ENCODE measurements at places on chromosomes 6 and 20. TPM values are rescaled to one million over a fixed set of nuclear protein-coding genes. Genes with fewer than 3 reads are reported as not detected.

The GSTA2 gene
- total RNA-seq: not detected

The BPIFA1 gene
- total RNA-seq: not detected

The NDUFAF4 gene
- total RNA-seq: 66.7 TPM

DNA sequence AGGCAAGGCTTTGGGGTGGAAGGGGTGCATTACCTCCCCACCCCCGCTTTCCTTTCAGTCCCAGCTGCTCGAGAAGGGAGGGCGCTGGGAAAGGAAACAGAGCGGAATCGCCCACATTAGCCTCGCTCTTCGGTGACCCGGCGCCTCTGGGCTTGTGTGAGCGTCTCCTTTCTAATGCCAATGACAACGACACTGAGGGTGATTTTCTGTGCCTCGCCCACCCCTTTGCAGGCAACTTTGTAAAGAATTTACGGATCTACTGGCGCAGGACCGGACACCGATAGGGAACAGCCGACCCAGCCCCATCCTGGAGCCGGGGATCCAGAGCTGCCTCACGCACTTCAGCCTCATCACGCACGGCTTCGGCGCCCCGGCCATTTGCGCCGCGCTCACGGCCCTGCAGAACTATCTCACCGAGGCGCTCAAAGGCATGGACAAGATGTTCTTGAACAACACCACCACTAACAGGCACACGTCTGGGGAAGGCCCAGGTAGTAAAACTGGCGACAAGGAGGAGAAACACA lies 24.3 kb downstream of the TFAP2B start:
- no peak for DNase-seq

DNA sequence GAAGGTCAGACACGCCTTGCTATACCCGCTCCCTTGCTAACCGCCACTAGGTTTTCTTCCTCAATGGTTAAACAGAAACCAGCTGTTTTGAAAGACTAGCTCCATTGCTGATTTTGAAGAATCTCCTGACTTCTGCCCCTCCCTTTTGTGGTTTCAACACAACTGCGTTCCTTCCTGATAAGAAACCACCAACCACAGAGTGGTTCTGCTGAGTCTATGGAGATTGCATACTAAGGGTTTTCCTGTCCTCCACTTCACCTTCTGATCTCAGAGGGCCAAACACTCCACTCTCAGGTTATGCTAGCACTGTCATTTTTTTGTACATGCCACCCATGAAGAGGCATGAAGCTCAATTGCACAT lies 207.9 kb downstream of the MYLK4 start:
- peak; percentile 91 for DNase-seq

GRCh38 chr6:46583721-46584120 lies 68.9 kb downstream of the CYP39A1 start:
- DNase-seq: no peak

GRCh38 chr6:168834801-168835200 lies 393.8 kb downstream of the SMOC2 start:
- DNase-seq: no peak

GRCh38 chr6:124795643-124796463 lies 166.4 kb upstream of the RNF217 start:
- peak; percentile 19 for DNase-seq

The OR5V1 gene
- total RNA-seq: not detected

The B3GAT2 gene
- total RNA-seq: not detected

The ASIP gene
- not detected for total RNA-seq

GRCh38 chr20:18609741-18610140 lies 21.9 kb downstream of the DTD1 start:
- DNase-seq: no peak

The SCUBE3 gene
- total RNA-seq: 0.88 TPM

- no peak for DNase-seq
These were observed 50.5 kb downstream of the CFAP61 start for GRCh38 chr20:20102716-20103258.

DNA sequence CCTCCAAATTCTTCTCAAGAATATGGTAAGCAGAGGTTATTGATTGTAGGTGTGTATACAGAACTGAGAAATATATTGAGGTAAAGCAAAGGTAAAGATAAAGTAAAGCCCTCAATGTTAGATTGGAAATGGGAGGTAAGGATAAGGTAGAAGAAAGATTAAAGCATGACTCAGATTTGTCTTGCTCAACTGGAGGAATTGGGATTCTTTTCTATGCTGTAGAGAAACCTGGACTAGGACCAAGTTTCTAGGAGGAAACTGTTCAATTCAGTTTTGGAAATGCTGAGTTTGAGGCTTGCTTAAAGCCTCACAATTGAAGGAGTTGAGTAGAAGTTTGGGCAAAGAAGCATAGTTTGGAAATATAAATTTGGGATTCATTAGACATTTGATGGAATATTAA lies 634.0 kb upstream of the PTCHD4 start:
- no peak for DNase-seq

The WFDC5 gene
- not detected for total RNA-seq
